Fibroblast of upper back skin (primary cell): ENCODE measurements at places on chromosomes 1 and 21.
A peak's percentile ranks its signal among the peaks of the same experiment; 100 is the strongest.

GRCh38 chr21:18826562-18826961 is 423.0 kb upstream of the TMPRSS15 start:
- no peak for DNase-seq

GRCh38 chr1:223514644-223515043 is 121.4 kb downstream of the CCDC185 start:
- DNase-seq = no peak

- peak; percentile 95 for DNase-seq
Observed at GRCh38 chr1:241990040-241990439, 8.9 kb downstream of the MAP1LC3C start.

DNA sequence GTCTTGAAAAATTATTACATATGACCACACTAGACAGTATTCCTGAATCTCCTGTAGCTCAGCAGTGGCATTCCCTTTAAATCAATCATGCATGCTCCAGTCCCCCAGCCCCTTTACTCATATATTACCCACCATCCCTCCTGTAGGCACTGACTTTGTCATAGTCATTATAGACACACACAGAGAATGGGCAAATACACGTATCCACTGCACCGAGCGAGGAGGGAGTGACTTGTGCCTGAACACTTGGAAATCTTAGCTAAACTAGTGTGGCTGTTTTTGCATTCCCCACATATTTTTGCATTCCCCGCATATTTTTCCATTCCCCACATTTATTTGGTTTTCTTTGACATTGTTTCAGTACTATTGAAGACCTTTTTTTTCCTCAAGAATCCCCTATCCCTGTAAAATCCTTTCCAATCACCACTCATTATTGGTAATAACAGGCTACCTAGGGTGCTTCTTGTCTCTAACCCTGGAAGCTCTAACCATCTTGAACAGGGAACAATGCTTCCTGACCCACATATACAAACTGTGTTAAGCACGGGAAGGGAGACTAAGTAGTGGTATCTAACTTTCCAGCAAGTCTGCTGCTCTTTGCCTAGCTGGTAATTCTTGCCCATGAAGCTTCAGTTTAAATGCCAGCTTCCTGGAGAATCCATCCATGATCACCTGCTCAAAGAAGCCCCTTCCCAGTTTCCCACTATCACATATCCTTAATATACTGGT is 534.4 kb upstream of the CAMK1G start:
- DNase-seq = peak; percentile 83

- no peak for DNase-seq
Observed at GRCh38 chr1:236002572-236002971, 62.3 kb downstream of the NID1 start.

- no peak for DNase-seq
Observed at GRCh38 chr21:20330652-20331051, 667.6 kb upstream of the NCAM2 start.

- DNase-seq = no peak
Observed at GRCh38 chr1:208850442-208850841, 606.3 kb upstream of the PLXNA2 start.

DNA sequence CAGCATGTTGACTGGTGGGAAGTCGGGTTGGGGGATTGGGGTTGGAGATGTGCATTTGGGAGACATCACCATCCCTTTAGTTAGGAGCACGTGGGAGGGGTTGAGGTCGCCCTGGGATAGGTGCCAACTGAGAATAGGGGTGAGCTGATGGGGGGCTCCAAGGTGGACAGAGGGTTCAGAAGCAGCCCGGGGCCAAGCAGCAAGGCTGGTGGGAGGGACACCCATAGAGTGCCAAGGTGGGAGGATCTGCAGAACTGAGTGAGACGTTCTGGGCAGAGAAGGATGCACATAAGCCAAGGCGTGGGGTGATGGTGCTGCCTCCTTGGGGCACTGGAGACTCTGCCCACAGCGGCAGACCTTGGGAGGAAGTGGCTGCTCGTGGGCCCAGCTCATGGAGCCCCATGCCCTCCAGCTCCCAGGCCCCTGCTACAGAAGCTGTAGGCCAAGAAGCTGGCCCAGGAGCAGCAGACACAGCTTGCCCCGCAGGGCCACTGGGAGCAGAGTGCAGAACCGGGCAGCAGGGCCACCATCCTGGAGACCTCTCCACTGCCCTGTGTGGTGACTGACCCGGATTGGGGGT is 31.4 kb upstream of the PKP1 start:
- DNase-seq = no peak

GRCh38 chr1:27864264-27864895 is 8.0 kb upstream of the THEMIS2 start:
- no peak for DNase-seq

- peak; percentile 55 for DNase-seq
Observed at GRCh38 chr1:43214501-43215444, 42.6 kb downstream of the CFAP57 start.

DNA sequence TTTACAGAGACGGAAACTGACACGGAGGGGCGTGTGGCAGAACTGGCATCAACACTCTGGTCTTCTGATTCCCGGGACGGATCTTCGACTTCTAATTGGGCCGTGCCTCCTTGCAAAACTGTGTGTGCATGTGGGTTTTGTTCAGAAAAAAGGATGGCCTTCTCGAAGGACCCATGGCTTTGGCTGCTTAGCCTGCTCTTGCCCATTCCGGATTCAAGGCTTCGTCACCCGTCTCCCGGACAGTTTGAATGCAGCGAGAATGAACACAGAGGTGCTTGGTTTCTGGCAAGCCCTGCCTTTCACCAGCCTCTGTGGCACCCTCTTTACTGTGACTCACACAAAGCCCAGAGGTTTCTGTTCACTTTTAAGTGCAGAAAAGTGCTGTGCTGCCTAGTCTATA is 120.1 kb downstream of the PRDM2 start:
- no peak for DNase-seq

DNA sequence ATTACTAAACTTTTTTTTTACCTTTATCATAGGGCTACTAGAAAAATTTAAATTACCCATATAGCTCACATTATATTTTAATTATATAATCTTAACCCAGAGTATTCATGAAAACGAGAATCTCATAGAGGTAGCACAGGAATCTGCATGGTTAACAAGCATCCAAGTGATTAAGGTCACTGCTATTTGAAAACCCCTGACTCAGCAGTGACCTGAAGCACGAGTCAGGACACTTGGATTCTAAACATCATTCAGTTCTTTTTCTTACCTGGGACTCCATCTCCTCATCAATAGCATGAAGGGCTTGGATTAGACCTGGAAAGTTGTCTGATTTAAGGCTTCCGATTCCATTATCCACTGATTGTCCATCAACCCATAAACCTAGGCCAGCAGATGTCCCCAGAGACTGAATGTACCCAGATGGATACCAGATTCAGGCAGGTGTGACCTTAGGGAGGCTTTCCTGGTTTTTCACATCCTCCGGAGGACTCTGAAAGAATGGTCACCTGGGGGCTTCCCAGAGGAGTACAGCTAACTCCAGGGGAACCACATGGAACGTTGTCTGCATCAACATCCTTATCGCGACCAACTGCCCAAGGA is 174.3 kb downstream of the SETD4 start:
- DNase-seq = no peak

GRCh38 chr1:20578721-20579395 is 10.0 kb upstream of the CDA start:
- peak; percentile 64 for DNase-seq

- DNase-seq = no peak
Observed at GRCh38 chr1:205456383-205456867, 580 bp upstream of the BLACAT1 start.

- no peak for DNase-seq
Observed at GRCh38 chr1:29800120-29800519, 563.8 kb downstream of the PTPRU start.

- DNase-seq = no peak
Observed at GRCh38 chr1:209387271-209387968, 196.1 kb upstream of the CAMK1G start.
